ENCODE measurements at places on chromosomes 2 and 18.

DNA sequence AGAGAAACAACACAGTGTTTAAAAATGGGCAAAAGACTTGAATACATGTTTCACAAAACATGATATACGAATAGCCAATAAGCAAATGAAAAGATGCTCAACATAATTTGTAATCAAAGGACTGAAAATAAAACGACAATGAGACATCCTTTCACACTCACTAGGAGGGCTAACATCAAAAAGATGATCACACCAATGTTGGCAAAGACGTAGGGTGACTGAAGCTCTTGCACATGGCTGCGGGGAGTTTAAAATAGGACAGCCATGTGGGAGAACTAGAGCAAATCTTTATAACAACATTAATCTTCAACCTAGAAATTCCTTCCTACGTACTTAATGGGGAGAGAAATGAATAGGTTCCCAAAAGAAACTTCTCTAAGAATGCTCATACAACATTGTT lies 19.2 kb upstream of the SEH1L start:
- no peak for DNase-seq

DNA sequence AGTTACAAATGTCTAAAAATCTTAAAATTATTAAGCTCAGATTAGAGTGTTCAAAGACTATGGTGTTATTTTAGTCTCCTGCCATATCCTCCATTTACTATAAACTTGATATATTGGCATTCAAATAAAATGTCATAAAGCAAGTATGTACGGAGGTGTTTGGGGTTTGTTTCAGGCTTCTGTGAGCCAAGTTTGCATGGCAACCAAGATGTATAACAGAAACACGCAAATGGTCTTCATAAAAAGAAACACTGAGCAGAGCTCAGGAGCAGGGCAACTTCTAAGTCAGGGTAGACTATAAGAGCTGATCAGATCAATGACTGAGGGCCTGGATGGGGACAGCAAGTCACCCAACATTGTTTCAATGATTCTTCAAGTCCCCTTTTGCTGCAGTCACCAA lies 20.5 kb upstream of the OSR1 start:
- no peak for DNase-seq

- peak; percentile 98 for DNase-seq
Observed at GRCh38 chr18:12948050-12948804, 416 bp downstream of the SEH1L start.

GRCh38 chr18:42931491-42931890 lies 184.0 kb downstream of the RIT2 start:
- peak; percentile 86 for DNase-seq

All from umbilical cord (tissue), 2 donors.